ENCODE measurements at places on chromosomes 7 and 10.
A peak's percentile ranks its signal among the peaks of the same experiment; 100 is the strongest.

GRCh38 chr10:72261784-72262404 is 11.8 kb upstream of the DDIT4 start:
- no peak for DNase-seq

DNA sequence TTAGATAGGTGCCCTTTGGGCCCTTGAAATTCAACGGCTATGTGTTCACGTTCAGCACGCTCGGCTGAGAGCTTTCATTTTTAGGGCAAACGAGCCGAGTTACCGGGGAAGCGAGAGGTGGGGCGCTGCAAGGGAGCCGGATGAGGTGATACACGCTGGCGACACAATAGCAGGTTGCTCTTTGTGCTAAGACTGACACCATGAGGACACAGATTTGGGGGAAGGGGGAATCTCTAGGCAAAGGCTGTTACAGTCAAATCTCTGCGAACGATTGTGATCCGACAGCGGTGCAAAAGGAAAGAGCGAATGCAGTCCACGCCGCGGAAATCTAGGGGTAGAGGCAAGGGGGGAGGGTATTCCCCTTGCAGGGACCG is 667 bp downstream of the KLLN start:
- no peak for DNase-seq

DNA sequence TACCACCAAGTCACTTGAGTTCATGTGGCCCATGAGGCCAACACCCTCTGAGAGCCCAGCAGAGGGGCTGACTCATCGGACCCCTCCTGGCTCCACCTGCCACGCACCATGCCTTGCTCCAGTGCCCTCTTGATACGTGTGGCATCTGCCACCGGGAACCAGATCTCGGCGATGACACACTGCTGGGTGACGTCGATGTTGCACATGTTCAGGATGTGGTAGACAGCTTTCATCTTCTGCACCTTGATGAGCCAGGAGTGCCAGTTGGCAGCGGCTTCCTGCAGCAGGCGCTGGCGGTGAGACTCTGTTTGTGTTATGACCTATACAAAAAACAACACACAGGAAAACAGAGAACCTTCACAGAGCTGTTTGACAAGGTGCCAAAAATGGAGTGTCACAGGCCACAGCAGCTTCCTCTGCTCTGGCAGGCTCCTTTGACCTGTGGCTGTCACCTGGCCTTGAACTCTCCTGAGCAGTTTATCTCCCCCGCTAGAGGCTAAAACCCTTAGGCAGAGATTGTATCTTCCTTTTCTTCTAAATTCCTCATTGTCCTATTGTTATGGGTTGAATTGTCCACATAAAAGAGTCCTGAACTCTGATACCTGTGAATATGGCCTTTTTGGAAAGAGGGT is 45.2 kb upstream of the TMEM213 start:
- peak; percentile 46 for DNase-seq

DNA sequence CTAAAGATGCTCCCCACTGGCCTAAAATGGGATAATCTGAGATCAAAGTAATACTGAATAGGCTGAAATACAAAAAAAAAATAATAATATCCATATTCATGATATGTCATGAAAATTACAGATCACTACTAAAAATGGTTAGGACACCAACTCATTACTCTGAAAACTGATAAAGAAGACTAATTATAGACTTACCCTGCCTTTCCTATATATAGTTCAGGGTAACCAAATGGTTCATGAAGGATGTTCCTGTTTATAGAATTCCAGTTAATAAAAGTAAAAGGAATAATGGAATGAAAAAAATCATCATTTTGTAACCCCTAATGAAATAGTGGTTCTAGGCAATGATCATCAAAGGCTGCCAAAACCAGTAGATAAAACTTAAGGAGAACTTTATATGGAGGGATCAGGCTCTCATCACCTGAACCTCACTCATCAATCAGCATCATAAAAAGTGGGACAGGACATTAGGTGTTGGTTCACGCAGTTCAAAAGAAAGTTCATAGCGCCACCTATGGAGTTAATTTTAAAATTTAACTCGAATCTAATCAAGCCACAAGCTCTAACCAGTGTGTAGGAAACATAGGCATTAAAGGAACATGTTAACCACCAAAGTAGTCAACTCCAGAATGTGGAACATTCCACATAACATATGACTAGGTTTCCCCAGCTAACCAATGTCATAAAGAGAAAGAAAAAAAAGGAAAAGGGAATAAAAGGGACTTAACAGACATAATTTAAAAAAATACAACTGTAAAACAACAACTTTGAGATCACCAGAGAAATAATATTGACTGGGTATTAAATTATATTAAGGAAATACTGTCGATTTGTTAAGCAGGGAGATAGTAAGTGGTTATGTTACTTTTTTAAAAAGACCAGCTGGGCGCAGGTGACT is 35.7 kb downstream of the P4HA1 start:
- DNase-seq = peak; percentile 10

DNA sequence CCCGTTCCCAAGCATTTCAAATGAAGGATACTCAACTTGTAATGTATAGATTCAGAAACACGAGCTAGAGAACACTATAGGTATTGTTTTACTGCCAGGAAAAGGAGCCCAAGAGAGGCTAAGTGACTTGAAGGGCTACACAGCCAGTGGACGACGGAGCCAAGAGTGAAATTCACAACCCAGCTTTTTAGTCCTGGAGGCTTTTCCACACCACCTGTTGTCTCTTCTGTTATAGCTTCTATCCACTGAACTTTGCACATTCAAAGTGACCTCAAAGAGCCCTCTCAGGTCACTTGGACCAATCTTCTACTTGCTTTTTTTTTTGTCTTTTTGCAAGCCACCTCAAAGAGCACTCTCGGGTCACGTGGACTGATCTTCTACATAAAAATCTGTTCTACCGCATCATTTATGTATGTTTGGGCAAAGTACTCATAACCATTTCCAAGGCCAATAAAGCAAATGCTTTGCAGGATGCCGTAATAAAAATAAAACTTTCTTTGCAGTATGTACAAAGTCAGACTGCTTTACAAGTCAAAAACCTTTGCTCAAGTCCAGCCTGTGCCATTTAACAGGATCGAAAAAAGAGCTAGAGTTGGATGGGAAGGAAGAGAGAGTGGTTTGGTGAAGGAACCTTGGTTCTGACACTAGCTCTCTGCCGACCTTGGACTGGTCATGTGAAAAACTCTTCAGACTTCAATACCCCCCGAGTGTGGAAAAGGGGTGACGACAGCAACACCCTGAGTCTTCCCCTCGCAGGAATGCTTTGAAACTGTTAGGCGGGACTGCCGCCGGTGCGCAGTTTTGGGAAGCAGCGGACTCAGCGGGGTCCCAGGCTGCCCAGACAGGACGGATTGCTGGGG is 821 bp downstream of the SLC35B4 start:
- DNase-seq = no peak

- DNase-seq = no peak
Observed at GRCh38 chr7:27590416-27590815, 72.3 kb downstream of the HIBADH start.

DNA sequence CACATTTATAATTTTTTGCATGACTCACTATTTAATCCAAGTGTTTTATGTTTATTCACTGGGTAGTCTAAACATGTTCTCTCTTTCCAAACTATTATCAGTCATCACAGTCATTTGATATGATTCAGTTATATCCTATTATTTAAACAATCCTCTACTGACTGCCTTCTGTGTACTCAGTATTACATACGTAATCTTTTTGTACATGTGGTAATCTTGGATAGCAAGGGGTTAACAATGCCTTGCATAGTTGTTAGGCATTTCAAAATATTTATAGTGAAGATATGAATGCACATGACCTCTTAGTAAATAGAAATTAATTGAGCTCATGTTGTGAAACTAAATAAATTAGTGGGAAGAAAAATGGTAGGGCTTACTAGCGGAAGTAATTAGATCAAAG is 379.4 kb upstream of the KIAA1217 start:
- no peak for DNase-seq

GRCh38 chr10:116848944-116849247 is 403 bp upstream of the ENO4 start:
- DNase-seq = no peak

- no peak for DNase-seq
Observed at GRCh38 chr7:17370901-17371585, 72.6 kb downstream of the AHR start.

GRCh38 chr10:15478429-15478828 is 107.3 kb upstream of the FAM171A1 start:
- DNase-seq = no peak

- peak; percentile 38 for DNase-seq
Observed at GRCh38 chr7:81029511-81029910, 110.7 kb upstream of the SEMA3C start.

DNA sequence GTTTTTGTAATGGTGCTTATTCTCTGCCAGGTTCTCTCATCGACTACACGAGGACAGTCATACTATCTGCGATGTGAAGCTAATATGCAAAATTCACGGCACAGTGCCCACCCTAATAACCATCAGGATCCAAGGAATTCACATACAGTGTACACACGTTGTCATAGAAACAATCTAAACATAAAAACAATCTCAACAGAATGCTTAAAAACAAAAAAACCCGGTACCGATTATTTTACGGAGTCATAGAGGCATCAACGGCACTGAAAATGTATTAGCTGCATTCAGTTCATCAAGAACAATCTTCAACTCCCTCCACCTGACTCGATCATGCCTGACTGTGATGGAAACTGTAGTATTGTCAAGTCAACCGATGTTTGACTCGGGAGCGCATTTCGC is 628 bp downstream of the MRPS33 start:
- DNase-seq = no peak

DNA sequence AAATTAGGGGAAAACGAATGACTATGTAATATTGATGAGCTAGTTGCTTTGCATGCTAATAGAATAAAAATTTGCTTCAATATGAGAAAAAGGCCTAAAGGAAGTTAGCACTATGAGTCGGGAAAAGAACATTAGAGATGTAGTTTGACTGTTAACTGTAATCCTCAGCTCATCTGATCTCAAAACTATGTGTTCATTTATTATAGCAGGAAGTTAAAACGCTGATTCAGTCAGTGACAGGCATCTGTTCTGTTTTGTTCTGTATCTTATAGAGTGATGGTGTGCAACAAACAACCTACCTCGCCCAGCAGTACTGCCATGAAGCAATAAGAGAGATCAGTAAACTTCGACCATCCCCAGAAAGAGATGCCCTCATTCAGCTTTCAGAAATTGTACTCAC is 48.6 kb downstream of the PDSS1 start:
- DNase-seq = no peak

- no peak for DNase-seq
Observed at GRCh38 chr7:44678471-44679179, 70.0 kb upstream of the ZMIZ2 start.

- DNase-seq = no peak
Observed at GRCh38 chr7:43353902-43354301, 229.0 kb upstream of the STK17A start.

GRCh38 chr7:32179567-32179966 is 109.4 kb upstream of the PDE1C start:
- DNase-seq = no peak

GRCh38 chr10:43197834-43198681 is 59.8 kb downstream of the CSGALNACT2 start:
- no peak for DNase-seq

- DNase-seq = no peak
Observed at GRCh38 chr7:12209221-12209620, 1.9 kb upstream of the TMEM106B start.

DNA sequence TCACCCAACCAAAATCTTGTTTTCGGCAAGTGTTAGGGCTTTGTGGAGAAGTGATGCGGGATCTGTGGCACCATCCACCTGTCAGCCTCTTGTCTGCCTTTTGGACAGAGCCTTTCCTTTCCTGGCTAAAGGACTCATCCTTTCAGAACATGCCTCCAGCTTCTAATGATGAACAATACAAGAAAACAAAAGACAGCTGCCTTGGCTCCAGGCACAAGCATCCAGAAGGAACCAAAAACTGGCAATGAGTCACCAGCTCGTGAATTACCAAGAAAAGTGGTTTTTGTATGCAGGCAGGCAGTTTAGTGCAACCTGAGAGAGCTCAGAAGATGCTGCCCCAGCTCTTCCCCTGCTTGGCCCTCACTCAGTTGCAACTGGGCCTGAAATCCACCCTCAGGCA is 84.6 kb upstream of the NAMPT start:
- DNase-seq = no peak

- no peak for DNase-seq
Observed at GRCh38 chr7:129266181-129266580, 41.4 kb downstream of the AHCYL2 start.

DNA sequence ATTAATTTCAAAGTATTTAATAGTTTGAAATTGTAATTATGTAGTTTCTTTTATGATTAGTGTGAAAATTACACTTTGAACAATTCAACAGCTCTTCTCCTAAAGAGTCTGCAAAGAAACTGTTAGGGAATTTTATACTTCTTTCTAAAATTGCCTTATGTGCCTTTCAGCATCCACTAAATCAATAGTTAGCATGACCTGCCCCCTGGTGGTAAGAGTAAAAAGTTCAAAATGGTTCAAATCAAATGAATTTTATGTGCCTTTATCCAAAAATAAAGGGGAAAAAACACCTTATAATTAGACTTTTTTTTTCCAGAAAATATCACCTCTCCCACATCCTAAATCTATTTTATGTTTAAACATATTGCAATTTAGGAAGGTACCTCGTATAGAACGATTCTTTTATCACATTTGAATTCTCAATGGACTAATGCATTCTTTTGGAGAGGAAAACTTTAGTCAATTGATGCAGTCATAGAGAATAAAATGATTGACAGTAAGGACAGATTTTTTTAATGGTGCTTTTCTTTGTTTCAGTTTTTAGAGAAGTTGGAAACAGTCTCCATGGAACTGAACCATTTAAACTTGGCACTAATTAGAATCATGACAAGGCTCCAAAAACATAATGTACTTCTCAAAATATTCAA is 163.7 kb downstream of the SEMA3D start:
- peak; percentile 75 for DNase-seq

DNA sequence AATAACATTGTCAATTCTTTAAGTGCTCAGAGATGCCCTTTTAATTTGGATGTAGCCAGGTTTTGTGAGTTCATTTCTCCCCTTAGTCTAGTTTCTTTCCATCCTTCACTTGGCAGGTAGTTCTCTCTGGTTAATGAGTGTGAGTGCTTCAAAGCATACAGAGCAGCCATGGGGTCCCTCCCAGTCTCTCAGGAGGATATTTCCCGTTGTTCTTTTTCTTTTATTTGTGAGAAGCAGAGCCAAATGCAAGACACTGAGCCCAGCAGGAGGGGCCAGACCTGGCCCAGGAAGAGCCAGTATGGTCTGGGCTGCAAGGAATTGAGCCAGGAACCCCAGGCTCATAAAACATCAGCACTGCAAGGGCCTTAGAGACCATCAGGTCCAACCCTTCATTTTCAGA is 52.4 kb downstream of the PLCE1 start:
- peak; percentile 11 for DNase-seq

- DNase-seq = no peak
Observed at GRCh38 chr10:102433619-102434046, 1.3 kb upstream of the CUEDC2 start.

- no peak for DNase-seq
Observed at GRCh38 chr10:30384701-30385201, 35.7 kb upstream of the MTPAP start.

GRCh38 chr7:33805630-33806233 is 99.6 kb upstream of the BMPER start:
- no peak for DNase-seq

DNA sequence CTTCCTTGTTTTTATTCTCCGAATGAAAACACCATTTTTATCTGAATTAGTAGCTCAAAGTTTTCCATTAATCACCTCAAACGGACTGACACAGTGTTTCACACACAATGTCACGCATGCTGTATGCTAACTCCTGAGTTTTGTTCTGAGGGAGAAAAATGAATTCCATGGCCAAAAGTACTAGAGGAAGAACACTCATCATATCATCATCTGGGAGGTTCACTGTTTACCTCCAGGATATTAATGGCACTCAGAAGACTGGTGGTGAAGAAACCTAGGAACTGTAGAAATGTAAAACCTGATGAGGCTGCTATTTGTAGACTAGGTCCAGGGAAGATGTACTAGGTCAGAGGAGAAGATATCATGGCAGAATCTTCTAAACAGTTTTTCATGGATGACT is 395.6 kb upstream of the ETV1 start:
- DNase-seq = no peak
